ENCODE measurements at places on chromosomes 3 and 15. TPM values are rescaled to one million over a fixed set of nuclear protein-coding genes. Genes with fewer than 3 reads are reported as not detected.

DNA sequence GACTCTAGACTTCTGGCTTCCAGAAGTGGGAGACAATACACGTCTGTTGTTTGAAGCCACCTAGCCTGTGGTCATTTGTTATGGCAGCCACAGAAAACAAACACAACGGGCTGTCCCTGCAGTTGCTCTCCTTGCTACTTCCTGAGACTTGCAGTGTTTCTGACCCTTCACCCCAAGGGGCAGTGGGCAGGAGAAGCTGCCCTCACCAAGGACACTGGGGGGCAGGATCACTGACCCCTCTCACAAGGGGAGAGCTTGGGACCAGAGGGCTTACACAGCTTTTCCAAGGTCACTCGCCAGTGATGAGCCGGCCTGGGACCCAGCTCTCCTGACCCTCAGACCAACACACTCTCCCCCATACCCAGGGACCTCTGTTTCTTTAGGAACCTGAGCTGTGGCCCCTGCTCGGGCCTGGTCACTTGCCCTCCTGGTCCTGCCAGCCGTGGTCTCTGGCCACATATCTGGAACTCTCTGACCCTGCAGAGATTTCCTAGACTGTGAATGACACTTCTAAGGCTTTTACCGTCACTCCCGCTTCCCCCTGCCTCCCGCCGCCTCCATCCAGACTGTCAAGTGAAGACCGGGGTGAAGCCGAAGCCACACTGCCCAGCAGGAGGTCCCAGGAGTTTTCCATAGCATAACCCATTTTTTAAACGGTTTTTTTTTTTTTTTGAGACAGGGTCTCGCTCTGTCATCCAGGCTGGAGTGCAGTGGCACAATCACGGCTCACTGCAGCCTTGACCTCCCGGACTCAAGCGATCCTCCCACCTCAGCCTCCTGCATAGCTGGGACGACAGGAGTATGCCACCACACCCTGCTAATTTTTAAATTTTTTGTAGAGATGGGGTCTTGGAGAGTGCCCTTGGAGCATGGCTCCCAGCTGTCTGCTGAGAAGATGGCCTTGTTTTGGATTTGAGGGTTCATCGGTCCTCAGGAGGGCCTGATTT lies 4.4 kb downstream of the ATP2B2 start:
- no peak overlapping the region for H3K4me3 ChIP-seq
- no peaks in the 10 kb centered on the region for H3K36me3 ChIP-seq
- H3K27me3 ChIP-seq = peaks cover 63% of the 10 kb centered on the region
- no peak overlapping the region for H3K27ac ChIP-seq

DNA sequence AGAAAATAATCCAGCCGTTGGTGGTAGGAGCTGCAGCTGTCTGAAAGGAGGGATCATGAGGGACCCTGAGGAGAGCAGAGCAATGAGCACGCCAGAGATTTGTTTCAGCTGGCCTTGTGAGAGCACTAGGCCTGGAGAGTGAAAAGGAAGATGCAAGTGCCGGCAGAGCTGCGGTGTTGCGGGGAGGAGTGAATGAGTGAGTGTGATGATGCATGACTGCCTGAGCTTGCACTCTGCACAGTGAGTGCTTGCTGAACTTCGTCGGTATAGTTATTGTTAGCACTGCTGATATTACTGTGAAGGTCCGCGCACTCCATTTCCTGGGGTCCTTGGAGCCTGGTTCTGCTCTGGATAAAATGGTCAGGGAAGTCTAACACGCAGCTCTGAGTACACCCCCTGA lies 23.2 kb downstream of the EIF1B start:
- DNase-seq = no peak
- peaks cover 2% of the 10 kb centered on the region for H3K4me1 ChIP-seq
- no peaks in the 10 kb centered on the region for H3K27me3 ChIP-seq
- H3K36me3 ChIP-seq = no peaks in the 10 kb centered on the region

The FBXL2 gene
- total RNA-seq = 62.4 TPM

GRCh38 chr3:59839283-59839682 lies 789.5 kb upstream of the CFAP20DC start:
- no peaks in the 10 kb centered on the region for H3K36me3 ChIP-seq
- no peaks in the 10 kb centered on the region for H3K27me3 ChIP-seq
- H3K4me3 ChIP-seq = no peak overlapping the region
- no peak overlapping the region for H3K27ac ChIP-seq

The GOLGA8G gene
- not detected for total RNA-seq

The ZBTB20 gene
- total RNA-seq = 44.0 TPM

The HCN4 gene
- total RNA-seq = not detected

The CHL1 gene
- total RNA-seq = 14.3 TPM

DNA sequence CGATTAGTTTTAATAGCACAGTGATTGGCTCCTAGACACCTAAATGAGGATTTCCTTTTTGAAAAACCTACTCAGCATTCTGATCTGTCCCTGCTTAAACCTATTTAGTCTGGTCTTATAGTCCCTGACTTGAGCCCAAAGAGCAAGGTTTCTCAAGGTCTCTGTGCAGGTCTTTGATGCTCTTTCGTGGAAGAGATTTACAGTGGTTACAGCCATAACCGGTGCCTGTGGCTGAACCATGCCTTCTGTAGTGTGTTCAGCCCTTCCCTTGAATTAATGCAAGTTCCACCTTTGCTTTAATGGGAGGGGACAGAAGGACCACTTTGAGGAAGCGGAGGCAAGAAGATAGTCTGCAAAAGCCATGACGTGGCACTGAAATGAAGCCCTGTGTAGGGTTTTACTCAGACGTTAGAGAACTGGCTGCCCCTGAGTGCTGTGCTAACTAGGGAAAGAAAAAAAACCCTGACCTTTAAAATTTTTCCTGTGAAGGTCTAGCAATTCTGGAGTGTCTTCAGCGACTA lies 43.0 kb downstream of the ZBTB38 start:
- peaks cover 38% of the 10 kb centered on the region for H3K36me3 ChIP-seq
- peaks cover 65% of the 10 kb centered on the region for H3K4me1 ChIP-seq
- peak overlapping the region; percentile 88 for H3K27ac ChIP-seq
- no peak overlapping the region for H3K4me3 ChIP-seq
- no peaks in the 10 kb centered on the region for H3K27me3 ChIP-seq

DNA sequence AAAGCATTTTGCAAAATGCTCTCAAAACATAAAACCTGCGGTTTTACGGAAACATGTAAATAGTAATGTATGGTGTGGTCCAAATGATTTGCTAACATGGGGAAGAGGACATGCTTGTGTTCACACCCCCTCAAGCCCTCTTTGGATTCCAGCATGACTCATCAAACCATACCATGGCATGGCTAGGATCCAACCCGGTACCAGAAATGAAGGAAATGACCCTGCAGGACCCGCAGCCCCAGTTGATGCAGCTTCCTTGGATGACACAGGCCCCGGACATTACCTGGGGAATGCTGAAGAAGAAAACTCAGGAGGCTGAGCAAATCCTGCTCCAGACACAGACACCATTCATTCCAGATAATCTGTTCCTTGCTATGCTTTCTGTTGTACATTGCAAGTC lies 222.9 kb downstream of the DTWD1 start:
- H3K4me1 ChIP-seq = peaks cover 7% of the 10 kb centered on the region
- H3K27me3 ChIP-seq = no peaks in the 10 kb centered on the region
- no peak overlapping the region for H3K27ac ChIP-seq
- H3K4me3 ChIP-seq = no peak overlapping the region
- no peaks in the 10 kb centered on the region for H3K36me3 ChIP-seq
- DNase-seq = no peak

GRCh38 chr3:16516695-16517481 lies 3.4 kb upstream of the RFTN1 start:
- DNase-seq = peak; percentile 69
- peaks cover 20% of the 10 kb centered on the region for H3K4me1 ChIP-seq
- no peak overlapping the region for H3K4me3 ChIP-seq
- no peak overlapping the region for H3K27ac ChIP-seq
- no peaks in the 10 kb centered on the region for H3K36me3 ChIP-seq
- no peaks in the 10 kb centered on the region for H3K27me3 ChIP-seq

The KIF15 gene
- total RNA-seq = 2.3 TPM

GRCh38 chr3:44929782-44930181 lies 46.2 kb downstream of the ZDHHC3 start:
- peaks cover 95% of the 10 kb centered on the region for H3K36me3 ChIP-seq
- H3K4me3 ChIP-seq = no peak overlapping the region

The RPS17 gene
- 1,567 TPM for total RNA-seq

The TWF2 gene
- total RNA-seq = 20.2 TPM

GRCh38 chr3:171178714-171179113 lies 152.2 kb upstream of the SLC2A2 start:
- H3K27me3 ChIP-seq = no peaks in the 10 kb centered on the region
- H3K4me3 ChIP-seq = no peak overlapping the region
- H3K36me3 ChIP-seq = no peaks in the 10 kb centered on the region
- DNase-seq = no peak
- no peak overlapping the region for H3K27ac ChIP-seq

GRCh38 chr15:40877694-40878093 lies 3.7 kb upstream of the RHOV start:
- H3K36me3 ChIP-seq = no peaks in the 10 kb centered on the region
- peaks cover 31% of the 10 kb centered on the region for H3K4me1 ChIP-seq
- H3K27me3 ChIP-seq = peaks cover 15% of the 10 kb centered on the region
- no peak for DNase-seq
- no peak overlapping the region for H3K4me3 ChIP-seq

All from stomach (tissue), 19 donors.